Omental fat pad (tissue), 4 donors: ENCODE measurements at places on chromosomes 13 and 19. TPM values are rescaled to one million over a fixed set of nuclear protein-coding genes. Genes with fewer than 3 reads are reported as not detected.

GRCh38 chr13:37492075-37492474 lies 106.5 kb downstream of the POSTN start:
- no peak for DNase-seq

DNA sequence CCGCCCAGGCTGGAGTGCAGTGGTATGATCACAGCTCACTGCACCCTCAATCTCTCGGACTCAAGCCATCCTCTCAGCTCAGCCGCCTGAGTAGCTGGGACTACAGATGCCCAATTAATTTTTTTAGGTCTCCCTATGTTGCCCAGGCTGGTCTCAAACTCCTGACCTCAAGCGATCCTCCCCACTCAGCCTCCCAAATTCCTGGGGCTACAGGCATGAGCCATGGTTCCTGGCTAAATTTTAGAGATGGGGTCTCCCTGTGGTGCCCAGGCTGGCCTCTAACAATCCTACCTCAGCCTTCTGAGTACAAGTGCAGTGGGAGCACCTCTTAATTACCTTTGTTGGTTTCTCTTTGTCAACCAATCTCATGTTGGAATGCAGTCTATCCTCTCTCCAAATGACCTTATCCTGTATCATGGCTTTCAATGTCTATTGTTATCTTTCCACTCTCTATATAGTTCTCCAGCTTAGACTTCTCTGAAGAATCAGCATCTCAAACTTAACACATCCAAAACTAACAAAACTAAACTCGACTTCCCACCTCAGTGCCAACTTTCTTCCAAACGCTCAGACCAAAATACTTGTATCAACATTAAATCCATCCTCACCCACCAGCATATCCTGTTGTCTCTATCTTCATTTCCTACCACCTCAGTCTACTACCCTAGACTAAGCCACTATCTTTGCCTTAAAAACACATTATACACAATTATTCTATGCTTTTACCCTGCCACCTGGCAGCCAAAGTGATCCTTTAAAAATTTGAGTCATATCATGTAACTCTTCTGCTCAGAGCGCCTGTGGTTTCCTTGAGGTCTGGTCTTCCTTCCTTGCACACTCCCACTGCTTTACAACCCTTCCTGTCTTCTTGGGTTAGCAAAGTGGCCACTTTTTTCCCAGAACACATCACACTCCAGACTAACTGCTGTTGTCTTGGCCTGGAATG lies 6.7 kb downstream of the TPT1 start:
- DNase-seq: no peak

GRCh38 chr19:7986321-7987113 lies 18.9 kb downstream of the ELAVL1 start:
- no peak for DNase-seq

Gene GPI
- 156 TPM for total RNA-seq

DNA sequence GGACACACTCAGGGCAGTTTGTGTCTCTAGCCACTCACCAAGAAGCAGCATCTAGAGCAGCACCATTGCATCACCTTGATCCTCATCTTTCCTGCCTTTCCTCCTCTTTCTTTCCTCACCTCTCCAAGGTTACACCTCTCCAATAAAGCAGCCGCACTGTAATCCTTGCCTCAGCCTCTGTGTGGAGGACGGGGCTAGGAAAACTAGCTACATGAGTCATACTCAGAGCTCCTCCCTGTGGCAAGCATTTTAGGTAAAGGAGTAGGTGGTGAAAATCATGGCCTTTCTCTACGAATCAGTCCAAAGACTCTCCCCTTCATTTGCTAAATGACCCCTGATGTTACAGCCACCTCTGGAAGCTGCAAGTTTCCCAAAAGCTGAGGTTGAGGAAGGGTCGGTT lies 108.9 kb downstream of the DNAJC15 start:
- no peak for DNase-seq

DNA sequence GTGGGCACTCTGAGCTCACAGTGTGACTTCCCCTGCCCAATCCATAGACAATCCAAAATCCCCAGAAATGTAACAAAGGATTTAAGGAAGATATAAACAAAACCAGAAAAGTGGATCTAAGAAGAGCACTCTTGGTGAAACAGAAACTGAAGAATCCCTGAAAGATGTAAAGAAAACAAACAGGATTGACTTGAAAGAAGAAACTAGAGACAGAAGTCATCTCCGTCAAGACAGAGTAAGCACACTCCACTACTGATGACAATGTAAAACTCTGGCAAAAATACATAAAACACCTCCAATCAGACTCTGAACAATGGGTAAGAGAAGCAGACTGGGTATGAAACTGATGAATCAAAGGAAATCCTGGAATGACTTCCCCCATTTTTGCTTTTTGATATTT lies 13.5 kb downstream of the TUBGCP3 start:
- DNase-seq: no peak

Gene FGF21
- total RNA-seq: not detected

DNA sequence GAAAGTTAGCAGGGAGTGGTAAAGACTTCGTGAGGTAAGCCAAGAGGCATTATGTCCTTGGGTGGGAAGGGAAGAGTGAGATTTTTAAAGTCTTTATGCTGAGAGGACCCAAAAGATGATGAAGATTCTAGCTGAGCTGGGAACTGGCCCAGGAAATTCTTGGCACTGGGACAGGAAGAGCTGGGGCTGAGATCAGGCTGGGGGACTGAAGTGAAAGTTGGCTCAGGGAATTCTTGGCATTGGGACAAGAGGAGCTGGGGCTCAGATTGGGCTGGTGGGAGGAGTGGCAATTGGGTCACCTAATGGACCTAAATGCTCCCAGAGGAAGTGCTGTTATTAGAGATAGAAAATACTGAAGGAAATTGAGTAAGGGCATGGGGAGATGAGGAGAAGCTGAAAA lies 8.8 kb downstream of the SCEL start:
- DNase-seq: no peak

- DNase-seq: no peak
Observed at GRCh38 chr13:42377640-42378382, 105.9 kb downstream of the AKAP11 start.

DNA sequence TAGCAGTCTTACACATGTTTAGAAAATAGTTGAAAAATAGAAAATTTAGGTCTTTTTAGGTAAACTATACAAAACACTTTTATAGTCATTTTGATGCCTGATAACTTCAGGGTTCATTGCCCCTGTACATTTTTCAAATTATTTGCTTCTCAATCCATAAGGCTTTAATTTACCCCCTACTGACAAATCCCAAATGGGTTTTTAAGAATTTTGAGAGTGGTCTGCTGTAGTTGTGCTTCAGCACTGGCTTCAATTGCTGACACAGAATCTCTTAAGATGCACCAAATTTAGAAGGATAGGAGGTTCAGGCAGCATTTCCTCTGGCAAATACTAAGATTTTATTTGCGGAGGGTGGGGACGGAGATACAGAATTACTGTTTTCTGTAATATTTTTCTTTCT lies 89.4 kb downstream of the PCCA start:
- DNase-seq: no peak

Gene SMG9
- 22.8 TPM for total RNA-seq

GRCh38 chr19:925526-926322 lies at the start of gene ARID3A:
Gene ARID3A, plus strand, starts transcription at chr19:926035. Its CDS starts 3,494 bp downstream, at chr19:929529.
- DNase-seq: peak; percentile 40

DNA sequence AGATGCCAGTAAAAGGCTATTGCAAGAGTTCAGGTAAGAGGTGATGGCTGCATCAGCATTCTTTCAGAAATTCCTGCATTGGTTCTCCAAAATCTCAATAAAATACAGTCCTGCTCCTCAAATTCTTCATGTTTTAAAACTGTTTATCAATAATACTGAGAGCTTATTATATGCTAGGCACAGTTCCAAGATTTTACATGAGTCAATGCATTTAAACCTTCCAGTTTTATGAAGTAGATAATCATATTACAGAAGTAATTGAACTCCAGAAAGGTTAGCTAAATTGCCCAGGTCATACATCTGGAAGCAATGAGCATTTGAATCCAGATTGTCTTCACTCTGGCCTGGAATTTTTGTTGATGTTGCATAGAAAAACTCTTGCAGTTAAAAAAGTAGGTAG lies 282.9 kb upstream of the SLITRK6 start:
- DNase-seq: no peak

DNA sequence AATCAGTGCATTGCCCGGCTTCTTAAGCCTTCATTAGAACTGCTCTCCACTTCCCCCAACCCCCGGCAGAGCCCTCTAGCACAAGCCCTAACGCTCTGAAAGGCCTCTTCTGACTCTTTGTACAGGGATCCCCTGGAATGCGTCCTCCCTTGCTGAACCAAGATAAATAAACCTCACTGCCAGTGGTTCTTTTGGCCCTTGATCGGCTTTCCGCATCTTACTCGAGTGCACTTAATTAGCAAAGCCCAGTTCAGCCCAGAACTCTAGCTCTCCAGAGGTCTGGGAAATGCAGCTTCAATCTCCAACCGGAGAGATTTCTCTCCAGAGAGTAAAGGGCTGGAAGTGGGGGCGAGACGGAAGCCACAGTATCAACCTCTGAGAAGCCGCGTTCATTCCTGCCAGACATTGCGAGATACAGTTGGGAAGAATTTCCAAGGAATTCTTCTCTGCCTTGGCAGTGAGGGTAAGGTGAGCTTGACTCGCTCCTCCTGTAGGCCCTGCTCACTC lies 8.7 kb upstream of the ZNF444 start:
- DNase-seq: no peak

GRCh38 chr13:111121506-111121905 lies 6.4 kb downstream of the ARHGEF7 start:
- DNase-seq: no peak

Gene POLR1G
- 7.1 TPM for total RNA-seq

DNA sequence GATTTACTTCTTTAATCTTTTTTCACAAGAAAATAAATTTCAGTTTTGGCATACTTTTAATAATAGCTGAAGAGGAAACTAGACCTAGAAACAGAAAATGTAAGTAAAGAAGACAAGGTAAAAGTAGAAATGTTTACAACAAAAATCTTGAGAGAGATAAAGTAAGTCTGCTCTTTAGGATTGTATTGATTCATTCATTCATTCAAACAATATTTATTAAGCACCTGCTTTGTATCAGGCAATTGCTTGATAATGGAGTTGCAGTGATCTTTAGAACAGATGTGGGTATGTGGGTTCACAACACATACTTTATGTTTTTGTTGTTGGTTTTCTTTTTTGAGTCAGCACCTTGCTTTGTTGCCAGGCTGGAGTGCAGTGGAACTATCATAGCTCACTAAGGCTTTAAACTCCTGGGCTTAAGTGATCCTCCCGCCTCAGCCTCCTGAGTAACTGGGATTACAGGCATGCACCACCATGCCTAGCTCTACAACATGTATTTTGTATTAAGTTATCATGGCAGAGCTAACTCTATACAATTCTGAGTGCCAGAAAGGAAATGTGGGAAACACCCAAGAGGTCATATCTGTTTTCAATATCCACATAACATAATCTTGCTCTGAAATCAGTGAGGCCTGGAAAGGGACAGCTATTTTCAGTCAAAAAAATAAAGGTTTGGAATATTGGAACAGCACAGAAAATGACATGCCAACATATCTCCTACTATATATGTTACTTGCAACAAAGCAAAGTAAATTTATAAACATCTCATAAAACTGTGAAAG lies 8.8 kb upstream of the SPART start:
- no peak for DNase-seq

DNA sequence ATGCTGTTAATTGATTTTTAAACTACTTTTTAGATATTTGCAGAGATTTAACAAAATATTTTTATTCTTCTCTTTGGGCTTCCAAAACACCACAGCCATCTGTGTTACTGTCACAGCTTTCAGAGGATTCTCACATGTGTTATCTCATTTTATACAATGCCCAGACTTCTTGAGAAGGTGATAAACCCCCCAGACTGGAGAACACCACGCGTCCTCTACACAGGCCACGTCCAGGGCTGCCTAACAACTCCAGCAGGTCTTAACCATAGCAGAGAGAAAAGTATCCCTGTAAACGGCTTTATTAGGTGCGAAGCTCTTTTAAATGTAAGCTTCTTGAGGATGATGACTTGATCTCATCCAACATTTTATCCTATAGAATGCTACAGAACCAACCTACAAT lies 2.0 kb downstream of the GPR183 start:
- no peak for DNase-seq

- DNase-seq: no peak
Observed at GRCh38 chr19:4969292-4969771, 419 bp downstream of the KDM4B start.

DNA sequence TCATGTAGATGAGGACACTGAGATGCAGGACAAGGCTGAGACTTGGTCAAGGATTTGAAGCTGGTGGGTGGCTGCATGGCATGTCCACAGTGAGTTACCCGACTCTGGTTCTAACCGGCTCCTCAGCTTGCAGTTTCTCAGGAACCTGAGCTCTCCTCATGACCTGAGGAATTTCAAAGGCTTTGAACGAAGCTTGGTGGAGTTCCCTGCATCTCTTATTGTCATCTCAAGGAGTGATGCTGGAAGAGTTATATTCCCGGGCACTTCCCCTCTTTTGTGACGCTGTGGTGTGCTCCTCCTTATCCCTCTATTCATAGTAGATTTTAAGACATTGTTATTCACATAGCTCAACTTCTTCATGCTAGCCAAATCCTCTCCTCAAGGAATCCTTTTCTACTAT lies 500.1 kb upstream of the HTR2A start:
- DNase-seq: no peak

GRCh38 chr13:90857921-90858320 lies 489.6 kb upstream of the MIR17HG start:
- DNase-seq: no peak

Gene CPB2
- not detected for total RNA-seq

- DNase-seq: no peak
Observed at GRCh38 chr13:32910530-32910929, 105.7 kb upstream of the KL start.

DNA sequence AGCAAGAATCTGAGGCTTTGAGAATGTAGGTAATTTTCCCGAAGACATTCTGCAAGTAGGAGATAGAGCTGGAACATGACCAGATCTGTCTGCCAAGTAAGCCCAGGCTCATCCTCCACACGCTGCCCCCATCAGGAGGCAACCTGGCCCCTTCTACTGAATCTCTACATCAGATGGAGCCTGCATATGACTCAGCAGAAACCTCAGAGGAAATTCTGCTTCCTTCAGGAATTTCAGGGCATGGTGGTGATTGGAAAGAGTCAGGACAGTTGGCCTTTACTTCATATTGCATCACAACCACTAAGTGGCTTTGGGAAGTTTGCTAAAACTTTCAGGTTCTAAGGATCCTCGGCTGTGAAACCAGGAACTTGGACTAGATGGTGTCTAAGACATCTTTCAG lies 85.2 kb downstream of the LRRC63 start:
- no peak for DNase-seq

Gene SIGLEC11
- total RNA-seq: 1.7 TPM

DNA sequence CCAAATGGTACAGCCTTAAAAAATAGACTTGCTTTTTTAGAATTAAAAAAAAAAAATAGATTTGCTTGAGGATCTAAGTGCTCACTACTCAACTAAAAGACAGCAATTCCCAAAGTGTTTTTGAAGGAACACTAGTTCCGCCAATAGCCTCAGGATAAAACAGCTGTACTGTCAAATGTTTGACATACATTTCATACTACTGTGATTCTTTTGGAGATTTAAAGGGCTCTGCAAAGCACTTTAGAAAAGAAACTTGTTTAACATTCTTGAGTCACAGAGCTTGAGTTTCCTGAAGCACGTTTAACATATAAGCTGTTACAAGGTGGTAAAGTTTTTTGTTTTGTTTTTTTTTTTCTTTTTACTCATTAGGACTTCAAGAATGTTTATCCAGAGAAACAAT lies 23.1 kb upstream of the KLF5 start:
- DNase-seq: no peak

- no peak for DNase-seq
Observed at GRCh38 chr13:75628801-75629200, 7.3 kb upstream of the LMO7 start.
